ENCODE measurements at places on chromosomes 4 and X.

- no peak for DNase-seq
These were observed 29.6 kb upstream of the HCCS start for GRCh38 chrX:11081511-11081910.

DNA sequence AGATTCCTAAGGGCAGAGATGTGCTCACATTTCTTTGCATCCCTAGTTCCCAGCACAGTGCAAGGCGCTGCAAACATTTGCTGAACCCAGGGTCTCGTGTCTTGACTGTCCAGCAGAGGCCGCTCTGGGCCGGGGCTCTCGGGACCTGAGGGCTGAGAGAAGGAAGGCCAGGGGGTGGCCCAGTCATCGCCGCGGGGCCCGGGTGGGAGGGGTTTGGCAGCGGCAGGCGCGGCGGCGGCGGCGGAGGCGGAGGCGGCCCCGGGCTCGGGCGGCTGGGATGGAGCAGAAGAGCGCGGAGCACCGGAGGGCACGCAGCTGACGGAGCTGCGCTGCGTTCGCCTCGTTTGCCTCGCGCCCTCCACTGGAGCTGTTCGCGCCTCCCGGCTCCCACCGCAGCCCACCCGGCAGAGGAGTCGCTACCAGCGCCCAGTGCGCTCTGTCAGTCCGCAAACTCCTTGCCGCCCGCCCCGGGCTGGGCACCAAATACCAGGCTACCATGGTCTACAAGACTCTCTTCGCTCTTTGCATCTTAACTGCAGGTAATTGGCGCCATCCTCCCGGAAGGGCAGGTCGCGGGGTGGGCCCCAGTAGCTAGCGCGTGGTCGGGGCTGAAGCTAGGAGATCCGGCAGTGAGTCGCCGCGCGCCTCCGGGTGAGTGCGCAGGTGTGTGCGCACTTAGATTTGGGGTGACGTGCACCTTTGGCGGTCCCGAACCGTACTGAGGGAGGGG is at the start of gene PARM1:
TSS of gene PARM1 (plus strand) at position 285 of the 730 bp plus-strand sequence. CDS start at position 497, 212 bp downstream.
- DNase-seq = peak; percentile 65

DNA sequence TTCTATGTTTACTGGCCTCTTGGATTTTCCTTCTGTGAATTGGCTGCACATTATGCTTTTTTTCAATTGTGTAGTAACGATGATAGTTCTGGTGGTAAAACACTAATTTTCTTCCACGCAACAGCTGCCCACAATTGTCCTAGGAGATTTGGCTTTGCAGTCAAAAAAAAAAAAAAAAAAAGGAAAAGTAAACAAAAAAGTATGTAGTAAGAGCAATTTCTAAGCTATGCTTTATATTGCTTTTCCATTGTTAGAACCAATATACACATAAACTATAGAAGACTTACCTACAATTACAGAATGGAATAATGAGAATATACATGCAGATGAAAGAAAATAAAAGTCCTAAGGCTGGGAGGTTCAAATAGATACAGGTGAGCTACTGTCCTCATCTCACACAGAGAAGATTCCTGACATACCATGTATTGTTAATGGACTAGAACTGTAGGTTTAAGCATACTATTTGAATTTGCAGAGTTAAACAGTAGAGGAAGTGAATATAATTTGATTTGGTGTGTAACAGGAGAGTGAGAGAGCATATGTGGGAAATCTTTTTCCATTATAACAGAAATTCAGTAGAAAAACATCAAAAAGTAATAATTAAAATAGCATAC is 976.2 kb downstream of the RAB28 start:
- no peak for DNase-seq

- DNase-seq = no peak
These were observed 36.9 kb downstream of the EVC start for GRCh38 chr4:5747738-5748375.

DNA sequence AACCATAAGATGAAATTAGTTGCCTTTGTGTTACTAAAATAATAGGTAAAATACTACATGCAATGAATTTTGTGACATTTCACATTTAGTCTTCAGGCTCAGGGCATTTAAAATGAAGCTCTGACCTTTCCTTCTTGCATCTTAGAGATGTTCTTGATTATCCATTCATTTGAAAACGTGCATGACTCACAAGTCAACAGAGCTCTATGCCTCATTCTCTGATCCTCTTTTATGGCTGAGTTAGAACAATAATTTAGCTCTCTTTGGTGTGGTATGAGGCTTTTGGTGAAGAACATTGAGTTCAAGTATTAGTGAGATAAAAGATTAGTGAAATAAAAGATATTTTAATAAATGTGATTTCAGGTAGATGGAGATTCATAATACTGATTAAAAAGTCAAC is 66.5 kb downstream of the TIGD2 start:
- no peak for DNase-seq

DNA sequence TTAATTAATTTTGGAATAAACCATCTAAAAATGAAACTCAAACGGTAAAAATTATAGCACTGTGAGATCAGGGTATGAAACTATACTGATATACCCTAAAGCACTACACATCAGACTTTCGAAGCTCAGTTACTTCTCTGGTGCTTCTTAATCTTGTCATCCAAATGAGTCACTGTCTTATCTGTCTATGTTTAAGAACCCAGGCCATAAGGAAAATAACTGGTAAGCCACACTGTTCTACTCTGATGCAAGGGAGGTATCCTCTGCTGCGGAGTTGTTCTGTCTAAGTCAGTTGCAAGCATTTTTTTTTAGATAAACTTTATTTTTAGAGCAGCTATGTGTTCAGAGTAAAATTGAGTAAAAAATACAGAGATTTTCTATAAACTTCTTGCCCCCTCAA is 830.8 kb upstream of the POU3F4 start:
- no peak for DNase-seq

DNA sequence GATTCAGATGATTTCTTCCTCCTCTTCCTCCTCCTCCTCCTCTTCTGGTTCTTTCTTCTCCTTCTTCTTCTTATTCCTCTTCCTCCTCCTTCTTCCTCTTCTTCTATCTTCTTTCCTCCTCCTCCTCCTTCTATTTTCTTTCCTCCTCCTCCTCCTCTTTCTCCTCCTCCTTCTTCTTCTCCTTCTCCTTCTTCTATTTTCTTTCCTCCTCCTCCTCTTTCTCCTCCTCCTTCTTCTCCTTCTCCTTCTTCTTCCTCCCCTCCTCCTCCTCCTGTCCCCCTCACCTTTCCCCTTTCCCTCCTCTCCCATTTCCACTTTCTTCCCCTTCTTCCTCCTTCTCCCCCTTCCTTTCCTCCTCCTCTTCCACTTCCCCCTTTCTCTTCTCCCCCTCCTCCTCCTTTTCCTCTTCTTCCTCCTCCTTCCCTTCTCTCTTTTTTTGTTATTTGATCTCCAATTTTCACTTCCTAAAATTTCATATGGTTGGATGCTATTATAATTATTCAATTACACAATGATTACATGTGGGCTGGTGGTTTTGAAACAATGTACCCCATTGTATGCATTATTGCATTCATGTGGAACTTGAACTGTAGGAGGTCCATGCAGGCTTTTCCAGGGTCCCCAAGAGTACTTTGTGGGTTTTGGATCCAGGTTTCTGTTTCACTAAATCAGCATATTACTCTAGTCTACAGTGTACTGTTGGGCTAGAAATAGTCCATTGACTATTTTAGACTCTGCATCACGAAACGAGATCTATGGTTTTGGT is 68.1 kb downstream of the SORBS2 start:
- no peak for DNase-seq

DNA sequence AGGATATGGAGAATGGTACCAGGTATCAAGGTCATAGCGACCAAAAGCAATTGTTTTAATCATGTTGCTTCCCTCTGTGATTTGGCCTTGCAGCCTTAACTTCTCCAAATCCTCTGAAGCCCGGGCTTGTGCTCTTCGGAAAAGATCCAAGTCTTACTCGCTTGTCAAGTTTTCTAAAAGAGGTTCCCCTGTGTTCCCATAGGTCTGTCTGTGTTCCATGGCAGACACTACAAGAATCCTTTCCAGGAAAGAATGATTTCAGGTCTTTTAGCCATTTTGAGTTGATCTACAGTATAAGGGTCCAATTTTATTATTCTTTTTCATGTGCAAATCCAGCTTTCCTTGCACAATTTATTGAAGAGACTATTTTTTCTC is 710.6 kb upstream of the DIAPH2 start:
- no peak for DNase-seq

GRCh38 chrX:74906417-74906816 is 18.8 kb downstream of the NEXMIF start:
- DNase-seq = no peak

GRCh38 chr4:167918077-167918476 is 174.3 kb upstream of the ANXA10 start:
- no peak for DNase-seq

GRCh38 chr4:114997576-114998247 is 115.7 kb downstream of the NDST4 start:
- no peak for DNase-seq

DNA sequence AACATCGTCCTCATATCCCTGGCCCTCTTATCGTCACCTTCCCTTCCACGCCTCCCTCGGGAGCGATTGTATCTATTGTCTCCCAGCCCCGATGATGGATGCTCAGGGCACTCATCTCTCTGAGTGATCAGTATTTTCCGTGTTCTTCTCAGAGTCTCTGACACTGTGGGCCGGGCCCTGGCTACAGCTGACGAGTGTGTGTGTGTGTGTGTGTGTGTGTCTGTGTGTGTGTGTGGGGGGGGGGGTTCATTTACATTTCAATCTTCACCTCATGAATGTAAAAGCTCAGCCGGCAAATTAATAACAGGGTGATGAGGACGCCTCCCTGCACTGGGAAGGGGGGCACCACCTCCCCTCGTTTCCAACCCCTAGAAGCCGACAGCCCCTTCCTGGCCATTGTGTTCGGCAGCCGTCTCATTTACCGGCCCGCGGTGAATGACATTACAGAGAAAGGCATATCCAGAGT is 159.5 kb downstream of the SHOX start:
- DNase-seq = no peak

DNA sequence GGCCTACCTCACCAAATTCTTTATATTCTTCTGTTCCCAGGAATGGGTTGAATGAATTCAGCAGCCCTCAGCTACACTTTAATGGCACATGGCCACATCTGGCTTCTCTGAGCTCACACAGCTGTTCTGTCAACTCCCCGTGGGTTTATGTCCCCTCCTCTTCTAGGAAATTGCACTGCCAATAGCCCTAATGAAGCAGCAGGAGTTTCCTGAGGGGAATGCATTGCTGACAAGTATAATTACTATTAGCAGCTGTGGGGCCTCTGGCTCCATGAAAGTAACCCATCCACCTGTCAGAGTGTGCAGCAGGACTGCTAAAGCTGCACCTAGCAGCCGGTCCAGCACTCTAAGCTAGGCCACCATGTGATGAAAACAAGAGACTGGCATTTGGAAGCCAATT is 50.3 kb downstream of the FTHL17 start:
- peak; percentile 47 for DNase-seq
